Pancreas (tissue), 10 donors: ENCODE measurements at places on chromosomes 11 and 22.

DNA sequence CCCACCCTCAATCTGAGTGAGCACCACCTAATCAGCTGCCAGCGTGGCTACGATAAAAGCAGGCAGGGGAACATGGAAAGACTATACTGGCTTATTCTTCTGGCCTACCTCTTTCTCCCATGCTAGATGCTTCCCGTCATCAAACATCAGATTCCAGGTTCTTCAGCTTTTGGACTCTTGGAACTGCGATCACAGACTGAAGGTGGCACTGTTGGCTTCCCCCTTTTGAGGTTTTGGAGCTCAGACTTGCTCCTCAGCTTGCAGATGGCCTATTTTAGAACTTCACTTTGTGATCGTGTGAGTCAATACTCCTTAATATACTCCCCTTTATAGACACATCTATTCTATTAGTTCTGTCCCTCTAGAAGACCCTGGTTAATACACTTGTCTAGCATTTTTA, 543.7 kb upstream of the RAG2 start:
- DNase-seq = no peak

- peak; percentile 79 for DNase-seq
These were observed 19.9 kb downstream of the PACSIN2 start for GRCh38 chr22:42994917-42995562.

DNA sequence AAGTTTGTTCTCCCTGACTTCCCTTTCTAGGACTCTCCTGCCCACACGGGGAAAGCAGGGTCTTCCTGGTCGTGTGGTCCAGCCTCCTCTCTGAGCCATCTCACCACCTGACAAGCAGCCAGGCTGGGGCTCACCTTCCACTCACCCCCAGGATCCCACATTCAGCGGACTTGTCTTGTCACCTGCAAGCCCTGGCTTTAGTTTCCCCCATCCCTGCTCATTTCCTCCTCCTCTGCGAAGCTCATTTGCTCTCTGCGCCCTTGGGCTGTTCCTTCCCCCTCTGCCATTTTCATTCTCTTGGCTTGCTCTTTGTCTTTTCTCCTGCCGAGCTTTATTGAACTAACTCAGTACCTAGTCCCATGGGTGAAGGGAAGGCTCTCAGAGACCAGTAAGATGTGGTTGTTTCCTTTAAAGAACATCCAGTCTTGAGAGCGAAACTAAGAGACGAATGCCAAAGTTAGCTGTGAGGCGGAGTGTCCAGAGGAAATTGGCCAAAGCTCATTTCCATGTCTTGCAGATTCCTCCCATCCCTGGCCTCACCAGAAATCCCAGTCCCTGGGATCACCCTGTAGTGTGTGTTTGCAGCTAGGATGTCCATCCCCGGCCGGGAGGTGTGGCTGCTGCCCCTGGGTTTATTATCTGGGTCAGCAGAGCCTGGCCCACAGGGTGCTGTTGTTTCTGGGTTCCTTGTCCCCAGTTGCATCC, 2.0 kb downstream of the ST14 start:
- DNase-seq = no peak

DNA sequence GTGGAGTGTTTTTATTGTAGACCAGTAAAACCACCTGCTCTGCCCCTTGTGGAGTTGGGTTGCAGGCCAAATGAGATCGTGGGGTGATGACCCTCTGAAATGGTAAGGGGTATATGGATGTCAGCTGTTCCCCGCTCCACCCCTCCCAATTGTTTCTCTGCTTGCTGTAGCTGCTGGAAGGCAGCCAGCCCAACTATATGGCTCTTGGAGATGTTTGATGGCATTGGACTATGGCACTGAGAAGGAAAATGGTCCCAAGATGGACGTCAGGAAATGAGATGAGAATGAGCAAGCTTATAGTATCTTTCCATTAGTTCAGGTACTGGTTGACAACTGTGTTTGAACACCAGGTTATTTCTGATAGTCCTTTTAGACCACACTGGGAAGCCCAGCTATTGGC, 94.8 kb upstream of the SORL1-AS1 start:
- no peak for DNase-seq

DNA sequence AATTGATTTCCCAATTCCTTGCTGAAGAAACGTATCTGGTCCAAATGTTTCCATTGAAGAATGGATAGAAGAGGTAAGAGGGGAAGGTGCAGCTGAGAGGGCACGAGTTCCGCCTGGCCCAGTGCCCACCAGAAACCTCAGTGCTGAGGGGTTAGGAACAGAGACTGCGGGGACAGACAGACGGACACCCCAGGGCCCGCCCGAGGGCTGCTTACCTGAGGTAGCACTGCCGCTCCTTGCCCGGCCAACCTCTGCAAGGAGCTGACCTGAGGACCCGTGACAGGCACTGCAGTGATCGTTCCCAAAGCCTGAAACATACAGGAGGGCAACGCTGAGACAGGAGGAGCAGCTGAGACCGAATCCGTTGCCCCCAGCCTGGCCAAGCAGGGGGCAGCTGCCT, 89.6 kb downstream of the PHF21B start:
- no peak for DNase-seq

DNA sequence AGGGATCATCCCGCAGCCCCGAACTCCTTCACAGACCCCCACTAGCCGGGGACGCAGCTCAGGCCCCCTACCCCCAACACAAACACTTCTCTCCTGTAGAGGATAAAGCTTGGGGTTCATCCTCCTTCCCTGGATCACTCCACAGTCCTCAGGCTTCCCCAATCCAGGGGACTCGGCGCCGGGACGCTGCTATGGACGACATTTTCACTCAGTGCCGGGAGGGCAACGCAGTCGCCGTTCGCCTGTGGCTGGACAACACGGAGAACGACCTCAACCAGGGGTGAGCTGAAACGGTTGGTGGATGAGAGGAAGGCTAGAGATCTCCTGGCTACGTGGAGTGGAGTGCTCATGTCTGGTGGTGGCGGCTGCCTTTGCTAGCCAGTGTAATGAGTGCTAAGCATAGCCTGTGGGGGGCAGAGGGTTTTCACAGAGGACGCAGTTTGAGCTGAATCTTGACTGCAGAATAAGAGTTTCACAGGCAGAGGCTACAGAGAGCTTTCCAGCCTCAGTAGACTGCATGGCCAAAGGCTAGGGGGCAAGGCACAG, 580 bp downstream of the ILK start:
- peak; percentile 71 for DNase-seq

- no peak for DNase-seq
These were observed 15.3 kb upstream of the ANKK1 start for GRCh38 chr11:113372309-113372708.

DNA sequence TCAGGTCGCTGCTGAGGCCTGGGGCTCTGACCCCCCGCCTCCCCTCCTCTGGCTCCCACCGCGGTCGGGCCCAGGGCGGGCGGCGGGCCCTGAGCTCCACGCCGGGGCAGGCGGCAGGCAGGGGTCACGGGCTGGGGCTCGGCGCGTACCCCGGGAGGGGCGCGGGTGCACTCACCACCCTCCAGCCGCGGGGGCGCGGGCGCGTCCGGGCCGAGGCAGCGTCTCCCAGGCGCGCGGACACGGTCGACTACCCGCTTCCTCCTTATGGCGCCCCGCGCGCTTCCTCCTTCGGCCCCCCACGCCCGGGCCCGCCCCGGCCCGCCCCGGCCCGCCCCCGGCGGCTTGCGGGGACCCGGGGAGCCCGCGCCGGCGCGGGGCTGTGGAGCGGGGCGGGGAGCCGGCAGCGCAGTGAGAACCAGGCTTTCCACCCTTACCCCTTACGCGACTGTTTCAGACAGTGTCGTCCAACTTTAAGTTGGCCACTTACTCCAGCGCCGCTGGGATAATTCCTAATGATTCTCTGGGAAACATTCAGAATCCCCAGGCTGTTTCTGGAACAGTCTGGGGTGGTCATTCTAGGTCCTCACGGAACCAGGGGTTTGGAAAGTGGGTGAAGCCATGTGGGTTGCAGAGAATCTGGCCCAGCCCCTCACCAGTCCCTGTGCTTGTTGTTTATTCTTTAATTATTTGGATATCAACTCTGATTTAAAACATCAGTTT, at the start of gene BID:
Gene BID (minus strand): TSS at position 264 of the 720 bp plus-strand sequence. CDS start 24,353 bp downstream, outside the sequence.
- DNase-seq = no peak

GRCh38 chr22:46525389-46526243, 11.8 kb downstream of the CELSR1 start:
- no peak for DNase-seq

- DNase-seq = no peak
These were observed 21.1 kb downstream of the MED15 start for GRCh38 chr22:20528405-20528978.

GRCh38 chr11:119580081-119580480, 148.9 kb downstream of the NECTIN1 start:
- no peak for DNase-seq

GRCh38 chr11:121248496-121248895, 44.1 kb upstream of the SC5D start:
- DNase-seq = no peak

GRCh38 chr11:19605520-19606371, 106.9 kb upstream of the NAV2 start:
- DNase-seq = no peak

DNA sequence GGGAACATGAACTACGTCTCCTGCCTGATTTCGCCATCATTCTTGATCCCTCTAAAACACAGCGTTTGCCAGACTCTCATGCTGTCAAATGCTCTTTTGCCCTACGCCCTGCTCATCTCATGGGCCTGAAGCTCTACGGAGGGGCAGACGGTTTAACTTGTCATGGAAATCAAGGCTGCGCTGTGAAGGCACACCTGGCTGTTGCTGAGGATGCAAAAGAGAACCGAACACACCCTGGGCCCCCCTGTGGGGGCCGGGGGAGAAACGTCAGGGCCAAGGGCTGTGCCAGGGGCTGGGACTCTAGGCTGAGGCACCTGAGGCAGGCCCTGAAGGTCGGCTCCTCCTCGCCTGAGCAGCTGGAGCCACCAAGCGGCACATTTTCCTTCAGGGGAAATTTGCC, 957.2 kb downstream of the BRD1 start:
- DNase-seq = no peak

DNA sequence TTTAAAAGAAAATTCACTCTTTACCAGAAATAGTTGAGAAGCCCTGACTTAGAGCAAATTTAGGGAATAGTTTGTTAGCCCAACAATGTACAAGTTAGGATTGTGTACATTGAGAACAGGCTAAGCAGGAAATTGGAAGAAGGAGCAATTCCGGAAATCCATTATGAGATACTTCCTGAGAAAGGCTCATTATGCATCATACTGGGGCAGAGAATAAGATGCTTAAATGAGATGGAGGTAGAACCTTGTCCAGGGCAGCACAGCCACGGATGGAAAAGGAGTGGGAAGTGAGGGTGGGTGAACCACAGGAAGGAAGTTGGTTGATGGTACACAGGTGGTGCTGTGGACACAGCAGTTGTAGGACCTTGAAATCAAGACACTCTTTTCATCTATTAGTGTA, 180.2 kb downstream of the PGR start:
- DNase-seq = no peak

- DNase-seq = peak; percentile 61
These were observed at the start of gene MRGPRG for GRCh38 chr11:3218483-3219280. Gene MRGPRG (minus strand): TSS chr11:3218813. CDS start chr11:3218813, 0 bp downstream.

- DNase-seq = no peak
These were observed 499.8 kb upstream of the CHORDC1 start for GRCh38 chr11:90722552-90723190.

- peak; percentile 65 for DNase-seq
These were observed 1.9 kb downstream of the CHRM4 start for GRCh38 chr11:46389450-46390330.

DNA sequence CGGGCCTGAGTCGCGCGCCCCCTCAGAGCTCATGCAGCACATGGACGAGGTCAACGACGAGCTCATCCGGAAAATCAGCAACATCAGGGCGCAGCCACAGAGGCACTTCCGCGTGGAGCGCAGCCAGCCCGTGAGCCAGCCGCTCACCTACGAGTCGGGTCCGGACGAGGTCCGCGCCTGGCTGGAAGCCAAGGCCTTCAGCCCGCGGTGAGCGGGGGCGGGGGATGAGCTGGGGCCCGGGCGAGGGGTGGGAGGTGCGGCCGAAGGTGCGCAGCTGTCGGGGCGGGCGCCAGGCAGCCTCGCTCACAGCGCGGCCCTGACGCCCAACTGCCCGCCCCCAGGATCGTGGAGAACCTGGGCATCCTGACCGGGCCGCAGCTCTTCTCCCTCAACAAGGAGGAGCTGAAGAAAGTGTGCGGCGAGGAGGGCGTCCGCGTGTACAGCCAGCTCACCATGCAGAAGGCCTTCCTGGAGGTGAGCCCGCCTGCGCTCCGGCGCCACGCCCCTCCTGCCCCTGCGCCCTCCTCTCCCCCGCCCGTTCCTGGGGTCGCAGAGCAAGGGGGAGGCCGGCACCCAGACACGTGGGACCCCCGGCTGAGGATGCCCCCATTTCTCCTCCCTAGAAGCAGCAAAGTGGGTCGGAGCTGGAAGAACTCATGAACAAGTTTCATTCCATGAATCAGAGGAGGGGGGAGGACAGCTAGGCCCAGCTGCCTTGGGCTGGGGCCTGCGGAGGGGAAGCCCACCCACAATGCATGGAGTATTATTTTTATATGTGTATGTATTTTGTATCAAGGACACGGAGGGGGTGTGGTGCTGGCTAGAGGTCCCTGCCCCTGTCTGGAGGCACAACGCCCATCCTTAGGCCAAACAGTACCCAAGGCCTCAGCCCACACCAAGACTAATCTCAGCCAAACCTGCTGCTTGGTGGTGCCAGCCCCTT, 20.5 kb downstream of the EPS8L2 start:
- peak; percentile 91 for DNase-seq
